ENCODE measurements at places on chromosomes 7 and 10.

DNA sequence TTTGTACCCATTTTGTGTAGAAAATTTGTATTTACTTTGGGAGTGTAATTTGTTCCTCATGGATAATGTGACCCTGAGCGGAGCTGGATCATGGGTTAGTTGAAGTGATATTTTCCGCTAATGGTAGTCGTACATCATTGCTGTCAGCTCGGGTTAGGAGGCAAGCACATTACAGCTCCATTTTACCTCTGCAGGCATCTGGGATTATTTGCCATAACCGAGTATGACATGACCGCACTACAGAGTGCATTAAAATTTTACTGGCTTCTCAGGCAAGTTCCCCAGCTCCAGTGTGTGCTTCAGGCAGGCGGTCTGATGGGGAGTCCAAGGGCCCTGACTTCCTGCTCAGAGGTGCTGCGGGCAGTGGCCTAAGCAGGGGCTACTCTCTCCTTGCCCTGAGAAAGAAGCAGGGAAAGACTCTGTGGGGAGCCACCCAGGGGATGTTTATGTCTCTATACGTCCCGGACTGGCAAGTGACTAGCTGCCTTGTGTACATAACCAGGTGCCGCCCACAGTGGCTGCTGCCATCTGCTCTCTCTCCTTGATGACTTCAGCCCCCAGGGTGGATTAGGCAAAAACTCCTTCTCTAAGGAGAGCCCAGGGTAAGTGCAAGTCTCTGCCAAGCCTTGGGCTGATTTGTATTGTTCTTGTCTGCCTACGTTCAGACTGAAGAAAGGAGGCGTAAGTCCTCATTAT is 685.3 kb upstream of the GALNT17 start:
- no peak for DNase-seq

- no peak for DNase-seq
These were observed 18.0 kb downstream of the NDUFB2 start for GRCh38 chr7:140714331-140715040.

DNA sequence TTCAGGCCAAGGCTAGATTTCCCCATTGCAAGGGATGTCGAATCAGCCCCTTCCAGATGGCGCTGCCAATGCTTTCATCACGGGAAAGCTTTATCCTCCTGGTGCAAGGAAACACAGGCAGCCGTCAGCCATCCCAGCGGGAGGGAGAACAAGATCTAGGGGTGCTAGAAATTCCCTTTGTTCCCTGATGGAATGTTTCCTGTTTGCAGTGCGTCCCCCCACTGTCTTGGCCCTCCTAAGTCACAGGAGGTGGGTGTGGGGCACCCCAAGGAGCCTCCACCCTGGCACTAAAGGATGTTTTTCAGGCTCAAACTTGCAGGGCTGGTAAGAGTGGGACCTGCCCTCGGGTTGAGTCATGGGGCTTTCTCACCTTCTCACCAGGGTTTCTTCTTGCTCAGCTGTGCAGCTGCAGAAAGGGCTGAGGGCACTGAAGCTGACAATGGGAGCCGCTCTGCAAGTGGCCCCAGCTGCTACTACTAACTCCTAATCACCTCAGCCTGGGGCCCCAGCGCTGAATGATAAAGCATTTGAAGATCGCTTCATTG is 103.6 kb downstream of the PRPF18 start:
- DNase-seq = no peak

DNA sequence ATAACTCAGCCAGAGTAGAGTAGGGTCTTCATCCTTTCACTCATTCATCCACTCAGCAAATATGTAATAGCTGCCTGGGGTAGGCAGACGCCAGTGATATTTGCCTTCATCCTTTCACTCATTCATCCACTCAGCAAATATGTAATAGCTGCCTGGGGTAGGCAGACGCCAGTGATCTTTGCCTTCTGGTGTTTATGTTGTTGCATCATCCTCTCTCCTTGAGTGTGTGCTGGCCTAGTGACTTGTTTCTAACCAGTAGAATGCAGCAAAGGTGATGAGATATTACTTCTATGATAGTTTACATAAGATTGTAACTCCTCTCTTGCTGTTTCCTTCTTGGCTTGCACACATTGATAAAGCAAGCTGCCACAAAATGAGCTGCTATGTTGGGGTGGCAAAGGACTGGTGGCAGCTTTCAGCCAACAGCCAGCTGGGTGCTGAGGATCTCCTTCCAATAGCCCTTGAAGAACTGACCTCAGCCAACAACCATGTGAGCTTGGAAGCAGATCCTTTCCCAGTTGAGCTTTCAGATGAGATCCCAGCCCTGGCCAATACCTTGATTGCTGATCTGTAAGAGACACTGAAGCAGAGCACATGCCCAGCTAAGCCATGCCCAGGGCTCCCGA is 23.2 kb upstream of the MTPN start:
- DNase-seq = peak; percentile 35

DNA sequence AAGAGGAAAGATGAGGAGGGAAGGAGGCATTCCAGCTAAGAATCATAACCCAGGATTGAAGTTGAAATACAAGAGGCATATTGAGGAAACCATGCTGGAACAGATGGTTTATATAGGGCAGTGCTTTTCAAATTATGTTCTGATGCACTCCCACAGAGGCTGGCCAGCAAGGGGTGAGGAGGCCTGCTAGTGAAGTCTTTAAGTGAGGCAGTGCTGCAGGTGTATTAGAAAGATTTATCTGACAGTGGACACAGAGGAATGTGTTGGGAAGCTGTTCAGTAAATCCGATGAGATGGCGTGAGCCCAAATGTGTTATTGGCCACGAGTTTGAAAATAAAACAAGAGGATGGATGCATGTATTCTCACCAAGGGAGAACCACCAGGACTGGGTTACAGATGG is 28.6 kb downstream of the REEP3 start:
- no peak for DNase-seq

DNA sequence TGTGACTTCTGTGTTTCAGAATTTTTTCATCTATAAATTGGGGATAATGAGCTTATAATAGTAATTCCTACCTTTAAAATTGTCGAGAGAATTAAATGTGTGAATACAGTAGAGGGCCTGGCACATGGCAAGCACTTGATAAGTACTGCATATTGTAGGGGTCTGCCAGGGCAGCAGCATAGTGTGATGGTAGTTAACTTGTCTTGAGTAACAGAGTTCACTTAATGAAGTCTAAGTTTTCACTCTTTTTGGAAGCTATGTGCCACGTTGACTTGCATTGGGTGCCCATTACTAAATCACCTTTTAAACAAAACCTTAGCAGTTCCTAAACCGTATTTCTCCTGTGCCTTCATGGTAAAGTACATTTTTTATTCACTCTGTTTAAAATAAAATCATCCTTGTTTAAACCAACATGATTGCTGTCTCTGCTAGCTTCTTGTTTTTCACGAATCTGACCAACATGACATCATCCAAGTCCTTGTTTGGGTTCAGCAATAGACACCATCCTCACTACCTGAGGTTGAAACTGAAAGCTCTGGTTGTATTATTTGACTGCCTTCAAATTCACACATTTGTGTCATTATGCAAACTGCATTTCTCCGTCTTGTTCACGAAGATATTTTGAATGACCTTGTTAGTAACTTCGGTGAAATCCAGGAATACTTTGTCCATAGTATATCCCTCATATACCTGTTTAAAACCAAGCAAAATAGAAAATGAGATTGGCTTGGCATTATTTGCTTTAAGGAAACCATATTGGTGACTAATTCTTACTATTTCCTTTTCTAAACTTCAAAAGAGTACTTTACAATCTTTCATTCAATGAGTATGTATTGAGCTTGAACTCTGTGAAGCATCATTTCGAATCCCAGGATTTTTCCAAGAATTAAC is 340.2 kb downstream of the SUGCT start:
- no peak for DNase-seq

- DNase-seq = no peak
These were observed 807.9 kb upstream of the LRRN3 start for GRCh38 chr7:110283056-110283455.

DNA sequence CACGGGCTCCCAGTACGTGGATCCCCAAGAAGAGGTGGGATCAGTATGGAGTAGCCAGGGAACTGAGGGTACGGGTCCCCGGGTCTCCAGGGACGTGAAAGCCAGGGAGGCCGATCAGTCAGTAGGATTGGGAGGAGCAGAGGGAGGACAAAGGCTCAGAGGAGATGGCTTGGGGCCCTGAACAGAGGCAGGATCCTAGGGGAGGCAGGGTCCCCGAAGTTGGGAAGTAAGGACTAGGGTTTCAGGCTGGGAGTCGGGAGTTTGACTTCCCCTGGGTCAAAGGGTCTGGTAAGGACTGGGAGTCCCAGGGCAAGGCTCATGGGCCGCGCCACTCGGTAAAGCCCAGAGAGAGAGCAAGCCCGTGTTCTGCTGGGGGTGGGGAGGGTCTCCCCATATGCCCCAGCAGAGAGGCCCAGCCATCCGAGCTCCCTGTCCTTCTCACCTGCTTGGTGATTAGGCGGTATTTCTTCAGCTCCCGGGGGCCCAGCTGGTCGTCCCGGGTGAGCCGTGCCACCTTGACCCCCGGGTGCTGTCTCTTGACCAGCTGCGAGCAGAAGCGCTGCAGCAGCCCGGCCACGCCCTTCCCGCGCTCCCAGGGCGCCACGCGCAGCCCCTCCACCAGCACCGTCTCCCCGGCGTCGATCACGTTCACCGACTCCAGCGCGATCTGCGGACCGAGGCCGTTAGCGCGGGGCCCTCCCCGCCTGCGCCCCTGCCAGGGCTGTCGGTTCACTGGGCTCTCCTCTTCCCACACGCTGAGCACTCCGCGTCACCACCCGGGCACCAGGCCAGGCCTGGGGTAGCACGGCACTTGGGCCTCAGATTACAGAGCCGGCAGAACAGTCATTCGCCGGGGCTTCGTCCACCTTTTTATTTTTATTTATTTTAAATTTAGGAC is 7.0 kb downstream of the NAT16 start:
- DNase-seq = peak; percentile 58

GRCh38 chr10:6476989-6477388 is 103.1 kb downstream of the PRKCQ start:
- DNase-seq = no peak

DNA sequence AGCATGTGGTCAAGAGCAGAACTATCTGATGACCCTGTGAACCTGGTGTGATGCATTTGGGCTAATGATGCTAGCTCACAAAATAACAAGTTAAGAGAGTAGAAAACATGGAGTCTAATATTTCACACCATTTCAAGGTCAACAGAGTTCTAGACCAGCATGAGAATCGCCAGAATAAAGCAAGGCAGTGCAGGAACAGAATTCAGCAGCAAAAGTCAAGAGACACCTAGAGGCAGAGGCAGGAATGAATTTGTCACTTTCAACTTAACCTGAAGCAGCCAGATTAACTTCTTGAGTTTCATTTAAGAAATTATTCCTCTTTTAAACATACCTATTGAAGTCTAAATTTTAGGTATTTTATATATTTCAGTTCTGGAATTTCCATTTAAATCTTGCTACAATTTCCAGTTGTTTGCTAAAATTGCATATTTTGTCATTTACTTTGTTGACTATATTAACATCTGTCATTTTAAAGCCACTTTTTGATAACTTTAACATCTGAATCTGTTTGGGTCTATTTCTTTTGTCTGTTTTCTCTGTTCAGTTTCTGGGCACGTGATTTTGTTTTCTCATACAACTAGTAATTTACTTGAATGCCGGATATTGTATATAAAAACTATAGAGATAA is 44.2 kb upstream of the PRSS58 start:
- no peak for DNase-seq

DNA sequence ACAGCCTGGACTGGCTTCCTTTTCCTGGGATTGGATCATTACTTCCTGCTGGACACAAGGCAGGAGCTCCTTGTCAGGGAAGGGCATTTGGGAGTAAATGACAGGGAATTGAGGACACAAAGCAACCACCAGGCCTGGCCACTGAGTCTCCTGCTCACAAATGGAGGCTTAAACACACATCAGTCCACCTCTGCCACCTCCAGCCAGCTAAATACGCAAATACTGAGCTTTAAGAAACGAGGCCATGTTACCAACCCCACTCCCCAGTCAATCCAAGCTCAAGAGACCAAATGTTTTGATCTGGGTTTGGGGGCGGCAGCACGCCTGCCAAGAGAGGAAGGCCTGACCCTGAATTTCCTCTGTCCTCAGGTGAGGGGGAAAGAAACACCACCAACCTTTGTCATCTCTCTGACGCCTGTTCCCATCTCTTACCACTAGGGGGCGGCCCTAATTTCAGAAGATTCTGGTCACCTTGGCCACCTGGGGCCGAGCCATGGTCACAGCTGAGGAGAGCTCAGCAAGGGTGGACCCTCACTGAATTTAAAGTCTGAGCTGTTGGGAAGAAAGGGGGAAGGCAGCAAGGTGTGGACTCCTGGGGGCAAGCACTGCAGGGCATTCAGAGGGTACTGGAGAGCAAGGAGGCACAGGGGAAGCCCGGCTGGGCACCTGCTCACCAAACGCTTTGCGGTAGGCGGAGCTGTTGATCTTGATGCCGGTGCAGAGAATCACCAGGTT is 16.5 kb downstream of the AIFM2 start:
- DNase-seq = peak; percentile 15

DNA sequence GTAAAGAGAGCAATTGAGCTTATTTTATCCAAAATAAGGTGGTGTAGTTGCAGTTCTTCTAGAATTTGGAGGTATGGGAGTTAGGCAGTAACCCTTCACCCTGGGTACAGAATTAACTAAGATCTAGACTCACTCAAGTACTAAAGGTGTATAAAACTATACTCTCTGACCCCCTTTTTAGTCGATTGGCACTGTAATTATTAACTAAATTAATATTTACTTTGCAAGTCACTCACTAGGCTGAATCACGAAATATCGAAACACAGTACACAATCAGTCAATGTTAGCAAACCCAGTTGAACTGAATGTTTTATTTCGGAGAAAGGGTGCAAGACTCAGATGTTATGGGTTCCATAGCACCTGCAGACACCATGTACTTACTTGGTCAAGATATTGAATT is 14.6 kb upstream of the CYP2C19 start:
- DNase-seq = no peak

GRCh38 chr7:40923626-40924025 is 779.3 kb downstream of the INHBA start:
- DNase-seq = no peak

GRCh38 chr10:1654247-1654646 is 83.1 kb downstream of the ADARB2 start:
- DNase-seq = no peak

DNA sequence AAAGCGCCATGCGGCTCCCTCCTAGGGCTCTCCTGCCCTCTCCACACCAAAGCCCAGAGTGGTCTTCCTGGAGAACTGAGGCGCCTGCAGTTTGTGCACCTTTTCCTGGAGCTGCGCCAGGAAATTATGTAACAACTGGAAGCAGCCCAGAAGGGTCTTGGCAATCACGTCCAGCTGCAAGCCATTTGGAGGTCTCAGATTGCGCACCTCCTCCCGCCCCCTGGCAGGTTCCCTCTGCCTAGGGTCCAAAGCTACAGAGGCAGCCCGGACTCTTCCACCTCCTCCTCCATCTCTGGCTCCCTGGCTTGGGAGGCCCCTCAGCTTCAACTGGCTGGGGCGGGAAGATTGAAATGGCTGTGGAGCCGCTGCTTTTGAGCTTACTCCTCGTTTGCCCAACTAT is 34.0 kb upstream of the SFTPD start:
- no peak for DNase-seq
